ENCODE measurements at places on chromosomes 2 and 18.
A peak's percentile ranks its signal among the peaks of the same experiment; 100 is the strongest.

GRCh38 chr2:170202437-170202836 lies 24.5 kb downstream of the MYO3B start:
- DNase-seq, result peak; percentile 55

DNA sequence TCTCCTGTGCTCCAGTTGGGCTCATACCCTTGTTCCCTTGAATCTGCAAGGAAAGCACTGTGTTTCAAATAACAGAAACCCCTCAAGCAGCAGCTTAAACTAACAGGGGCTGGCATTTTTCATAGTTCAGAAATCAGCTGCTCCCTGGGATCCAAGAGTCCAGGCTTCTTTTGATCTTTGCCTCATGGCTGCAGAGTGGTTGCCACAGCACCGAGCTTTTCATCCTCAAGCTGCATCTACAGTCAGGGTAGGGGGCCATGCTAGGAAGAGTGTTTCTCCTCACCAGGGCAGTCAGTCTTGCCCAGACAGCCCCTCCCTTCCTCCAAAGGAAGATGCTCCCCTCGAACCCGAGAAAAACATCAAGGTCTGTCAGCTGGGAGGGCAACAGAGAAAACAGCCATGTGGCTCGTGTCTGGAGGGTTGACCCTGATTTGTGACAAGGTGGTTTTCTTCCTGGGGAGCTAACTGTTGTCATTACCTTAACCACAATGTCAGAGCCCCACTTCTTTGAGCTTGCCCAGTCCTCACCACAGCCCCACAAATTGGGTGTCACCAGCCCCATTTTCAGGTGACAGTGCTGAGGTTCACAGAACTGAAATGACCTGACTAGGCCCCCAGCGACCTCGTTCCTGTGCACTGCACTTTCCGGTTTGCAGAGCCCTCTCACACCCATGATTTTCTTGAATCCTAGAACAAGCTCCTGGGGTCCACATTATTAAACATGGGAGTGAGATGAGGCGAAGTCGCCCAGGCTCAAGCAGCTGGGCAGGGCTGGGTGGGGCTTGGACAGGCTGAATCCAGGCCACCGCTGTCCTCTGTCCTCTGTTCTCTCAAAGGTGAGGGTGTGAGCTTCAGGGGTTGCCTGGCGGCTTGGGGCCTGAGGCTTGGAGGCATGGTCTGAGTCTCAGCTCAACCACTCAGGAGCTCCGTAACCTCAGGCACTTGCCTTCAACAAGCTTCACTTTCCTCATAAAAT lies 21.9 kb downstream of the ATOH8 start:
- DNase-seq, result no peak

DNA sequence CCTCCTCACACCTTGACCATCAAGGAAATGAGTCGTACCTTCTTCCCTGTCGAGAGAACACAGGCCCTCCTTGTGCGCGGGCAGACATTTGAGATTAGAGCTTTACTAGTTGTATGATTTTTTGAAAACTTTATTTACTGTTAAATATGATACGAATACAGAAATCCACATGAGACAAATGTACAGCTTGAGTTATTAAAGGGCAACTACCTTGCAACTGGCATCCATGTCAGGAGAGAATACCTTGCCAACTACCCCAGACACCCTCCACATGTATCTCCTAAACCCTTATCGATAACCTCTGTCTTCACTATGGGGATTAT lies 28.3 kb downstream of the KLHL23 start:
- no peak for DNase-seq

GRCh38 chr2:33323957-33324356 lies 152.5 kb upstream of the RASGRP3 start:
- DNase-seq, result no peak

DNA sequence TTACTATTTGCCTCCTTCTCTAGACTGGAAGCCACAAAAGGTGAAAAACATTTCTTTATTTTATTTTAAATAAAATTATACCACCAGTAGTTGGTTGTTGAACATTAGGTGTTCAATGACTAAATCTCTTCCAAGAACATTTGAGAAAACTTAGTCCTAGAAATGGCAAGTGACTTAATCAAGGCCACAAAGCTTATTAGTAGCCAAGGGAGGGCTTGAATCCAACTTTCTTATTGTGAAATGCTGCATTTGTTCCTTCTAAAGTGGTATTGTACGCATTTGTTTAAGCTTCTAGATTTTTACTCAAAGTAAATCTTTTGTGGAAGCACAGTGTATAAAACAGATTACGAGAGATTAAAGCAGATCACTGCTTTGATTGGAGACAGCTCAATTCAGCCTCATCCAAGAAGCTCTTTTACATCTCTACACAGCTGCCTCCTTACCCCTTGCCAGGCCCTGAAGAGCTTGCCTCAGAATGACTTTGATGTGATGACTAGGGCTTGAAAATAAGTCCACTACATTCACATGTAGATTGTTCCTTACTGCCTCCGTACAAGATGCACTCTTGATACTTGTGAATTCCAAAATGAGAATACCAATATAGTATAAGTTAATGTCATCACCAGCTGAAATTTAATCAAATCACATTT lies 244.8 kb downstream of the XIRP2 start:
- no peak for DNase-seq

DNA sequence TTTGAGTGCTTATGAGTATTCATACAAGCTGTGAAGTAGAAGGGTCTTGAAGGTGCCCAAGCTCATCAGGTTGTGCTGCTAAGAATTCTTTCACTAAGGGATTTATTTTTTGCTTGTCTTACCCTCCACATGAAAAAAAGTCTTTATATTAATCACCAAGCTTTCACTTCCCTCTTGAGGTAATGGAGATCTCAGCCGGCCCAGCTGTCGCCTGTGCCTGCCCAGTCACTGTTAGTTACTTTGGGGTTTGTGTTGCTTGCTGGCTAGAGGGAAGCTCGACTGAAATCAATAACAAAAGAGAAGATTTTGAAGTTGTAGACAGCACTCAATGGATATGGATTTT lies 21.9 kb downstream of the MC2R start:
- peak; percentile 69 for DNase-seq

GRCh38 chr2:234330902-234331301 lies 166.0 kb downstream of the ARL4C start:
- DNase-seq, result no peak

GRCh38 chr2:67065046-67065445 lies 332.1 kb upstream of the ETAA1 start:
- DNase-seq, result peak; percentile 19

- no peak for DNase-seq
These were observed 34.7 kb downstream of the INPP4A start for GRCh38 chr2:98479371-98479770.

- no peak for DNase-seq
These were observed 342.7 kb downstream of the CPS1 start for GRCh38 chr2:210899131-210899530.

DNA sequence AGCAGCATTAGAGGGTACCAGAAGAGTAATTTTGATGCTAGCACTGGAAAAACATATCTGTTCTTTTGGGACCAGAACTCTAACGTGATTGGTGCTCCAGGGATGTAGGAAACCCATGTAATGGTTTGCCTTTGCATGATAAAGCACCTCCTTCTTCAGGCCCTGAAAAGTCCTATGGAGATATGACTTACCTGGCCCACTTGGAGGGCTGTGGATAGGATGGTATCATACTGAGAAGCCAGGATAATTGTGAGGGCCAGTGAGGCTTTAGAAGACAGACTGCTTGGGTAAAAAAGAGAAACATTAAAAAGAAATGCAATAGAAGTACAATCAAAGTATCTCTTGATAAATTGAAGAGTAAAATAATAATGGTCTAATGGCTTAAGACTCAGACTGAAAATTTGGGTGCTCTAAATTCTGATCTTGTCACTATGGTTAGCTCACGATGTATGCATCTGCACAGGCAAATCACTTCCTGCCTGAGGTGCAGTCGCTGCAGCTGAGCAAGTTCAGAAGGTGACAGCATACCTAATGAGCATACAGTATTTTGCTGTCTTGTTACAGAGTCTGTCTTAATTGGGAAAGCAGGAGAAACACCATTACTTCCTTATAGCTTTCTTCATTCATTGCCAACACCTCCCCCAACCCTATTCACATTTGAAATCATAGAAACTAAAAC lies 371.5 kb downstream of the NUP35 start:
- DNase-seq, result no peak

DNA sequence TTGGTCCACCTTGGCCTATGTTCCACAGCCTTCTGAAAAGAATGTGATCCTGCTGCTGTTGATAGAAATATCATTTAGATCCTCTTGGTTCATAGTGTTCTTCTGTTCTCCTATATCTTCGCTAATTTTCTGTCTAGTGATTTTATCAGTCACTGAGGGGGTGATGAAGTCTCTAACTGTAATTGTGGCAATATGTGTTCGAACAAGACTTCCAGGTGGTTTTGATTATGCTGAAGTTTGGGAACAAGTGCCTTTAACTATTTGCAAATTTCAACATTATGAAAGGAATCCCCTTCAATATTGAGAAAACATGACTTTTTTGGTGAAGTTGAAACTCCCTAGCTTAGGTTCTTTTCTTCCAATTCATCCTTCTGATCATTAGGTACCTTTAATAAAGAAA lies 140.4 kb downstream of the MTX2 start:
- DNase-seq, result no peak

- peak; percentile 27 for DNase-seq
These were observed 31.3 kb upstream of the TMEM131 start for GRCh38 chr2:98026927-98027522.

GRCh38 chr2:132618734-132619133 lies 51.3 kb downstream of the LYPD1 start:
- DNase-seq, result no peak

GRCh38 chr2:228447266-228447915 lies 265.9 kb upstream of the SPHKAP start:
- no peak for DNase-seq
